Mucosa of descending colon (tissue), 3 donors: ENCODE measurements at places on chromosomes 6 and 20. TPM values are rescaled to one million over a fixed set of nuclear protein-coding genes. Genes with fewer than 3 reads are reported as not detected.

DNA sequence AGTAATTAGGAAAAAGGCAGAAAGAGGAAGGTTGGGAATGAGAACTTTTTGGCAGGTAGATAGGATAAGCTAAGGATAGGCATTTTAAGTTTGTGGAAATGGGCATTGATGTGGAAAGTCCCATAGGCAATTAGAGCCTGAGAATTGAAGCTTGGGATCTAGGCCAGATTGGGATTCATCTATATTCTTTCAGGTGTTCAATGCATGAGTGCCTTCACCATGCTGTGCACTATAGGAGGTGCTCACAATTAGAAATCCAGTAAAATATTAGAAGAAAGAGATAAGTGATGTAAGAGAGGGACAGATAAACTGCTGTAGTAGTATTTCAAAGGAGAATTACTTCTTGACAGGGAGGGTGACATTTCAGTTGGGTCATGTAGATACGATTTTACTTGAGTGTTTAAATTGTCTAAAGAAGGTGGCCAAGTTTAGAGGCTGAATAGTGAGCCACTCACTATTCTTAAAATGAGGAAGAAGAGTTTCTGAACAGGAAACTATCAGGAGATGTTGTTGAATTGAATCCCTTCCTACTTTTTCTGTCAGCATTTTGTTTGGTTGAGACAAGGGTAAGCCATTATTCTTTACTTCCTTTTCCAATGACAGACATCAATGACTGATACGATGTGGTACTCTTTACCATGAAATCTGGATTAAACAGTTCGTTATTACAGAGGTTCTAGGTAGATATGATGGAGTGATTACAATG is 31.0 kb upstream of the CTAGE9 start:
- DNase-seq = no peak

GRCh38 chr6:39980839-39981580 is 46.7 kb upstream of the MOCS1 start:
- DNase-seq = no peak

DNA sequence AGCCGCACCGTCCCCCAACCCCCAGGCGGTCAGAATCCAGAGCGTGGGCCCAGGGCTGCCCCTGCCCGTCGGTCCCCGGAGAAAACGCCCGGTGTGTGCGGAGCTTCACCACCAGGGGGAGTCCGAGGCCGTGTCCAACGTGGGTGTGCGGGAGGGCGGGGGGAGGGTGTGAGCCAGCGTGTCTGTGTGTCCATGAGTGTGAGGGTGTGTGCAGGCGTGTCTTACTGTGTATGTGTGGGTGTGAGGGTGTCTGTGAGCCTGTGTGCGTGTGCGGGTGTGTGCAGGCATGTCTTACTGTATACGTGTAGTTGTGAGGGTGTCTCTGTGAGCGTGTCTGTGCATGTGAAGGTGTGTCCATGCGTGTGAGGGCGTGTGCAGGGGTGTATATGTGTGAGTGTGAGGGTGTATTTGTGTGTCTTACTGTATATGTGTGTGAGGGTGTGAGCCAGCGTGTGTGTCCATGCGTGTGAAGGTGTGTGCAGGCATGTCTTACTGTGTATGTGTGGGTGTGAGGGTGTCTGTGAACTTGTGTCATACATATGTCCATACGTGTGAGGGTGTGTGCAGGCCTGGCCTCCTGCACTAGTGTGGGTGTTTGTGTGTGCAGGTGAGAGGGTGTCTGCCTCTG is 24.6 kb upstream of the GATA5 start:
- peak; percentile 76 for DNase-seq

DNA sequence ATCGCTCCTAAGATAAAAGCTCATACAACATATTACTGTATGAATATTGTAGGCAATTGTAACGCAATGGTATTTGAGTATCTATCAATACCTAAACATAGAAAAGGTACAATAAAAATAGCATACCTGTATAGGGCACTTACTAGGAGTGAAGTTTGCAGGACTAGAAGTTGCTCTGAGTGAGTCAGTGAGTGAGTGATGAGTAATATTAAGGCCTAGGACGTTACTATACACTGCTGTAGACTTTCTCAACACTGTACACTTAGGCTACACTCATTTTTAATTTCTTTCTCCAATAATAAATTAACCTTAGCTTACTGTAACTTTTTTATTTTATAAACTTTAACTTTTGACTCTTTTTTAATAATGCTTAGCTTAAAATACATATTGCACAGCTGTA is 546.9 kb downstream of the HACE1 start:
- DNase-seq = no peak

DNA sequence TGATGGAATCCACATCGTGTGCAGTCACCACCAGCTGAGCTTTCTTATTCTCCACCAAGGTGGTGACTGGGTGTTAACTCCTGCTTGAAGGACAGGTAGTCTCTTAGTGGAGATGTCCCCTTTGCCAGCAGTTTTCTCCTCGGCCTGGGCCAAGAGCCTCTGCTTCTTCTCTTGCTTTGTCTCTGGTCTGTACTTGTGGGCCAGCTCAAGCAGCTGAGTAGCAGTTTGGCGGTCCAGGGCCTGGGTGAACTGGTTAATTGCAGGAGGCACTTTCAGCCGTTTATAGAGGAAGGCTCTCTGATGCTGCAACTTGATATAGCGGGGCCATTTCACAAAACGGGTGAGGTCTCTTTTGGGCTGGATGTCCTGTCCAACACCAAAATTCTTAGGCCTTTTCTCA is 76.0 kb upstream of the NNAT start:
- no peak for DNase-seq

GRCh38 chr6:21808045-21808470 is 214.5 kb downstream of the SOX4 start:
- DNase-seq = no peak

DNA sequence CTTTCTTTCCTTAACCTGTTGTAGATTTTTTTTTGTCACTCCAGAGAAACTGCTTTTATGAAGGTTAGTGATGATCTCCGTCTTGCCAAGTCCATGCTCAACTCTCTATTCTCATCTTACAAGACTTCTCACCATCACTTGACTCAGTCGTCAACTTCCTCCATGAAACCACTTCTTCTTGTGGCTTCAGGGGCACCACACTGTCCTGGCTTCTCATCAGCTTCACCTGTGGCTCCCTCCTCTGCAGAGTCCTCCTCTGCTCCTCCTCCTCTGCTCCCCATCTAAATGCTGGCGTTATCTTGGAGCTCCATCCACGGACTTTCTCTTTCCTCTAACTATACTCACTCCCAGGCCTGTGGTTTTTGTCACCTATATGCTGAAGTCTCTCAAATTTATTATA is 187.5 kb downstream of the BACH2 start:
- no peak for DNase-seq

- peak; percentile 15 for DNase-seq
These were observed 75.3 kb downstream of the SRC start for GRCh38 chr20:37421060-37421905.

DNA sequence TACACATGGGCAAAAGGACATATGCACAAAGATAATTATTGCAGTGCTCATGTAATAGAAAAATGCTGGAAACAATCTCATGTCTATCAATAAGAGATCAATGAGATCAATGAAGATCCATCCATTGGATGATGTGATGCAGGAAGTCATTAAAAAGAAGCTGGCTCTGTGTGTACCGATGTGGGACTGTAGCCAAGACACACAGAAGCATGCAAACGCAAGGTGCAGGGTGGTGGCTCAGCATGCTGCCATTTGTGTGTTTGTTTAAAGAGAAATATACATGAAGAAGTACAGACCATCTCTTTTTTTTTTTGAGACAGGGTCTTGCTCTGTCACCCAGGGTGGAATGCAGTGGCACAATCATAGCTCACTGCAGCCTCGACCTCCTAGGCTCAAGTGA is 33.1 kb upstream of the KCNB1 start:
- DNase-seq = no peak

- no peak for DNase-seq
These were observed 3.3 kb downstream of the PI16 start for GRCh38 chr6:36957773-36958271.

DNA sequence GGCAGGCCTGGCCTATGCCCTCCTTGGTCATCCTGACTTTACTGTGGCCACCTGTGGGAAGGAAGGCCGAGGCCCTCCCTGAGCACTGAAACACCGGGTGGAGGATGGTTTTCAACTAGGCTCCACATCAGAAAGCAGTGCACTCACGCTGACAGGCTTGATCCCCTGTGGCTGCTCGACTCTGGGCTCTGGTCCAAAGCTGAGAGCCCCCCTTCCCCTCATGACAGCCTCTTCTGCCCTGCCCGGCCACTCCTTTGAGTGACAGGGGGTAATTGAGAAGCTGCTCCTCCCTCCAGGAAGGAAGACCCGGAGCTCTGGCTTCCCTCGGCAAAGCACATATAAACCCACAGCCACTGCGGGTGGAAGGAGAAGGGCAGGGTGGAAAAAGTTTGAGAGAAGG is 43.6 kb downstream of the MUC22 start:
- no peak for DNase-seq

DNA sequence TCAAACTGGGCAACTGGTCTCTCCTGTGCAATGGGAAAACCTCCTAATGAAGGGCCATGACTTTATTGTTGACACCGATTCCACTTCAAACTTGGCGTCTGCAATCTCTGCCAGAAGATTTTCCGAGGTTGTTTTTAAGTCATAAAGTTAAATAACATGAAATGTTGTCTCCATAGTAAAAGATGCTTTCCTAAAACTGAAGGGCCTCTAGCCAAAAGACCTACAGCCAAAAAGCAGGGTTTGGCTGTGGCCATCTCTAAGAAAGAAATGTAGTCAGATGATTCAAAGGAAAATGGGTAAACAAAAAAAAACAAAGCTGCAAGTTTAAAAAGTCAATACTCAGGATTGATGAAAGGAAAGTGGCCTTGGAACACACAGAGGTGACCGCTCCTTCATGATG is 14.1 kb downstream of the CD93 start:
- DNase-seq = no peak

DNA sequence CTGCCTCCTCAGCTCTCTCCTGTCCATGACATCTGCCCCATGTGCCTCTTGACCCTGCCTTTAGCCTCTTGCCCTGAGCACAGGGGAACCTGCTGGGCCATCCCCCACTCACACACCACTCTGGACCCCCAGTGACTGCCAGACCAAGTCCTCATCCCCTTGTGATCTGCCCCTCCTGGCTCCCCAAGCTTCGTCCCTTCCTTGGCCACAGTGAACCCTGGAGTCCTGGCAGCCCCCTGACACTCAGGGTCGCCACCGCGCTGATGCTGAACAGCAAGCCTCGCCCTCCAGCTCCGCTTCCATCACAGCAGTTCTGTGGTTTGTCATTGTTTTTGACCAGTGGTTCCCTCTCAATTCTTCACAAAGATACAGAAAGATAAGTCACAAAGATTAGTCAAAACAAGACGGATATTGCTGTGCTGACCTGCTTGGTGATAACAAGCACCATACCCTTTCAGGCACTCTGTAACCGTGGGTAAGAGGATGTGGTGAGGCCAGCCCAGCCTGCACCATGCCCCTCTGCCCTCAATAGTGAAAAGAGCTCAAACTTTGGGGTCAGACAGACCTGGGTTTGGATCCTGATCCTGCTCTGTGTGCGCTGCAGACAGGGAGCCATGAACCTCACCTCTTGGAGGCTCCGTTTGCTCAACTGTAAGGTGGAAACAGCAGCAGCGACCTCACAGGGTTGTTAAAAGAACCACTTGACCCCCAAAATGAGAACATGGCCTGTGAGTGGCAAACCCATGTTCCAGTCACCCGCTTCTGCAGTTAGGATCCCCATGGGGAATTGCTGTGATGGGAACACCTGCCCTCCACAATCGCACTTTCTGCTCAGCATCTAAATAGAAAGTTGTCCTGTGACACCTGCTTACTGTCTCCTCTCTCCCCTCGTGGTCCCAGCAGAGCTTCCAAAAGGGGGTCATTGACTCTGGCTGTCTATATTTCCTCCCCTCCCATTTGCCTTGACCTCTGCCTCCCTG is 114.5 kb downstream of the TOX2 start:
- DNase-seq = no peak

BTN1A1 gene
- not detected for total RNA-seq

CCM2L gene
- total RNA-seq = 3.7 TPM

BFSP1 gene
- total RNA-seq = 0.17 TPM
